ENCODE measurements at places on chromosomes 2 and 18.

GRCh38 chr2:156933645-156934225 lies 323.8 kb upstream of the GALNT5 start:
- DNase-seq: no peak

DNA sequence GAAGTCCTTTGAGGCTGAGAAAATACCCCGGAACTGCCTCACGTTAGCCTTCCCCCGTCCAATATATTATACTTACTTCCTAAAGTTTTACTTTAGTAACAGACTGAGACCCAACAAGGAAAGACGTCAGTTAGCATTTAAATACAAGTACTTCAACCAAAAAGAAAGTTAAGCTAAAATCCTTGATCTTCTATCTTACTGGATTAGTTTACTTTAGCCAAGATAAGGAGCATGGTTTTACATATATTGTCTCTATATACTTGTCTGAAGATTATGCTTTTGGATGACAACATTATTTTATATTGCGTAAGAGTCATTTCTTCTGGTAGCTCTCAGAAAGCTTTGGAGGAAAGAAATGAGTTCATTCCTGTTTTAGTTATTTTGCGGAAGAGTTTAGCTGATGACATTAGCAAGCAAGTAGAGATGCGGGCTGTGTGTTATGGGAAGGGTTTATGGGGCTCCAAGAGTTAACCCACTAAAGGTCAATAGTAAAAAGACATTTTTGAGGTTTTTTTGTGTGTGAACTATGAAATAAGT lies 532.9 kb downstream of the ZNF516 start:
- no peak for DNase-seq

- no peak for DNase-seq
Measured at GRCh38 chr2:133432778-133433177, 135.5 kb downstream of the NCKAP5 start.

GRCh38 chr2:33085646-33086045 lies 138.9 kb downstream of the LTBP1 start:
- no peak for DNase-seq

DNA sequence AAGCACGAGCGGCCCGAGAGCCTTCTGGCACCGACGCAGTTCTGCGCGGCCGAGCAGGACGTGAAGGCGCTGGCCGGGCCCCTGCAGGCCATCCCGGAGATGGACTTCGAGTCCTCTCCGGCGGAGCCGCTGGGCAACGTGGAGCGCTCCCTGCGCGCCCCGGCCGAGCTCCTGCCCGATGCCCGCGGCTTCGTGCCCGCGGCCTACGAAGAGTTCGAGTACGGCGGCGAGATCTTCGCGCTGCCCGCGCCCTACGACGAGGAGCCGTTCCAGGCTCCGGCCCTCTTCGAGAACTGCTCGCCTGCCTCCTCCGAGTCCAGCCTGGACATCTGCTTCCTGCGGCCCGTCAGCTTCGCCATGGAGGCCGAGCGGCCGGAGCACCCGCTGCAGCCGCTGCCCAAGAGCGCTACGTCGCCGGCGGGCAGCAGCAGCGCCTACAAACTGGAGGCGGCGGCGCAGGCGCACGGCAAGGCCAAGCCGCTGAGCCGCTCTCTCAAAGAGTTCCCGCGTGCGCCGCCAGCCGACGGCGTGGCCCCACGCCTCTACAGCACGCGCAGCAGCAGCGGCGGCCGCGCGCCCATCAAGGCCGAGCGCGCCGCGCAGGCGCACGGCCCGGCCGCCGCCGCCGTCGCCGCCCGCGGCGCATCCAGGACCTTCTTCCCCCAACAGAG lies 70.4 kb downstream of the ARHGEF33 start:
- DNase-seq: peak; percentile 9

DNA sequence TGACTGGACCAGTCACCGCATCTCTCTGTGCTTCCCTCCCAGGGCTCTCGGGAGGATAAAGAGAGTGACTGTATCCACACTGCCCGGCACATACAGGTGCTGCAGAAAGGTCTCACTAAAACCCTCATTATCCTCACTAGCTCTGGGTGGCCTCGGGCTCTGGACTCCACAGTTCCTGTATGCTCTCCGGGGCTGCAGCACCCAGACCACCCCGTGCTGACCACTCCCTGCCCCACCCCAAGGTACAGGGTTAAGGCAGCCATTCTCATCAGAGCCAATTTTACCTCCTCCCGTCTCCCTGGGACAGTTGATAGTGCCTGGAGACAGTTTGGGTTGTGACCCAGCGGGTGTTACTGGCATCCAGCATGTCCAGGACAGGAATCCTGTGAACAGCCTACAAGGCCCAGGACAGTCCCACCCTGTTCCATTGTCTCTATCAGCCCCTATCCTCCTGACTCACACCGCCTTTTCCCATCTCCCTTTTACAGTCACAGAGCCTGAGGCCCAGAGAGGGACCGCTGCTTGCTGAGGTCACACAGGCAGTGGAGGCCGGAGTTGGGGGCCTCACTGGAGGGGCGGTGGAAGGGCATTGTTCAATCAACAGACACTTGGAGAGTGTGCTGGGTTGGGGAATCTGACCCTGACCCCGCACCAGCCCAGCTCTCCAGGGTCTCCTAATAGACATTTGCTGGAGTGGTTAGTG lies 1.7 kb downstream of the ZAP70 start:
- DNase-seq: no peak

GRCh38 chr2:171550613-171551012 lies 28.3 kb downstream of the CYBRD1 start:
- DNase-seq: no peak

GRCh38 chr18:8706791-8707555 lies 1.6 kb downstream of the MTCL1 start:
- DNase-seq: peak; percentile 38

GRCh38 chr2:205929246-205929942 lies 156.6 kb downstream of the INO80D start:
- DNase-seq: no peak

GRCh38 chr2:20061476-20061875 lies 10.0 kb upstream of the LAPTM4A start:
- no peak for DNase-seq

- DNase-seq: no peak
Measured at GRCh38 chr2:131148426-131148825, 43.3 kb downstream of the PLEKHB2 start.

DNA sequence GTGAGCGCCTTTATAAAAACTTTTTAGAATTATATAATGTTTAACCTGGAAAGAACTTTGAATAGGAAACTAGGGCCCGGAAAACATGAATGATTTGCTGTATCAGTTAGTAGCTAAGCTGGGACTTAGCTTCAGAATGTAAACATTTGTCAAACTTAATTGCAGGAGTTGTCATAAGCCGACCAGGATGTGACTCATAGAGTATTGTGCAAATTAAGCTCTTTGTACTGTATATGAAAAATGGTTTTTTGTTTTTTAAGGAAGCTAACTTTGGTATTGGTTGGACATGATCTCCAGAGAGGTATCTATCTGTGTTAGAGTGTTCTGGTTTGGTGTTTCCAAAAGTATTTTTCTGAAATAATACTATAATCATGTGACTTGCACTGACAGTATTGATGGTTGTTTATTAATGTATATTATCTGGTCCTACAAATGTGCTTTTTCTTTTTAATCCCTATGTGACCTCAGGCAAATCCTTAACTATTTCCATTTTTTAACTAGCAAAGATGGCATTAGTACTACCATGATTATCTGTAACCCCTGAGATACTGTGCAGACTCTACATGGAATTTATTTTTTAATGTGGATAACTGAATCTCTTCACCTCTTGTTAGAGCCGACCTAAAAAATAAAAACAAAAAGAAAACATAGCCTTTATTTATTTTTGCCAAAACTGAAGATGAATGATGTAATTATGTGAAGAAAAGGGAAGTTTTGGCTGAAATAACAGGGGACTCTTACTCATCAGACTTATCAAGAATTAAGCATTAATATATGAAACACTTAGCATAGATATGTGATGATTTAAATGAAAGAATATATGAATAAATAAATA lies 11.7 kb downstream of the YIPF4 start:
- no peak for DNase-seq

GRCh38 chr2:1481406-1482252 lies 68.4 kb downstream of the TPO start:
- DNase-seq: no peak

Data from NCI-H526 treated with DMSO at 0.1 percent for 48 hours (cell line).